Activated naive CD4-positive, alpha-beta T cell (primary cell): ENCODE measurements at places on chromosomes 7 and 10.

- no peak for DNase-seq
Measured at GRCh38 chr7:129851809-129852208, 101.0 kb downstream of the UBE2H start.

- DNase-seq, result no peak
Measured at GRCh38 chr10:24790599-24790998, 66.9 kb upstream of the ARHGAP21 start.

DNA sequence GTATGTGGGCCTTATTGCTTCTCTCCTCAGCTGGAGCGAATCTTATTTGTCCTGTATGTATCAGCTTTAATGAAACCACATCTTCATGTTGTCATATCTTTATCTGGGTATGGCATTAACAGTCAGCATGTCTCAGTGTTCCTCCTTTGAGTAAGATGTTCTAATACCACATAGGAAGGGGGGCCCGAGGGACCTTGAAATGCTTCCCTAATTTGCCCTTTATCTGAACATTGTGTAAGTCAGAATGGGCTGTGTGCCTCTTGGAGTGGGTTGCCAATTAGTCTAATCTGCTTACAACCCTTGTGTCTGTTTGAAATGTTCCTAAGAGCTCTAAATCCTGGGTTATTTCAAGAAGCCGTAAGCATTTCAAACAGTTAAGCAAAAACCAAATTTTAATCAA, 623.8 kb downstream of the SUGCT start:
- DNase-seq, result no peak

- no peak for DNase-seq
Measured at GRCh38 chr10:73997461-73997786, 492 bp upstream of the VCL start.

GRCh38 chr7:22632674-22633073, 94.3 kb upstream of the IL6 start:
- no peak for DNase-seq

GRCh38 chr7:138196971-138197896, 121.0 kb downstream of the AKR1D1 start:
- DNase-seq, result no peak

DNA sequence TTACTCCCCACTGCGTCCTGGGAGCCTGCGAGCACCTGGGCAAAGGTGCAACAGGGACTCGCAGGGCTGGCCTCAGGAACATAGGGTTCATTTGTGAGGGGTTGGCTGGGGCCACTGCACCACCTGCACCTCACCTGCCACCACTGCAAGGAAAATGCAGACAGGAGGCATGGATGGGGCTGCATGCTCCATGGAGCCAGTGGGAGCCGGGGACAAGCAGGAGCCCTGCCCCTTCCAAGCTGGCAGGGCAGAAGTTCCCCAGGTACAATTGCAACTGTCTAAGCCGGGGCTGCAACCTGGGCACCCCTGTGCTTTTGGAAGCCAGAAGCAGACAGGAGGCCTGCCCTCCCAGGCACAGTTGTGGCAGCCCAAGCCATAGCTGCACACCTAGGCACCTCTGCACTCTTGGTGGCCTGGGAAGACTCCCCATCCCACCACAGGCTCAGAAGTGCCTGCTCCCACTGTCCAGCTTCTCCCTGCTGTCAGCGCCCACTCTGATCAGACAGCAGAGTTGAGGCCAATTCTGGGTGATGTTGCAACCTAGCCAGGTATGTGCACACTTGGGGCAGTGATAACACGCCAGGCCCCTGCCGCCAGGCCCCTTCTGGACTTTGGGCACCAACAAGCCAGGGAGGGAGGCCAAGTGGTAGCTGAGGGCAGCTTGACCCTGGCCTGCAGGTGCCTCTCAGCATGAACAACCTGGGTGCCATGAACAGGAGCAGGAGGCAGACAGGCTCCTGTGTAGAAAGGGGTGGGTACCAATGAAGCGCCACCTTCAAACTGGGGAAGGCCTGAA, 58.2 kb downstream of the TMEM106B start:
- DNase-seq, result no peak

GRCh38 chr7:40644454-40645188, 509.8 kb downstream of the SUGCT start:
- DNase-seq, result no peak

DNA sequence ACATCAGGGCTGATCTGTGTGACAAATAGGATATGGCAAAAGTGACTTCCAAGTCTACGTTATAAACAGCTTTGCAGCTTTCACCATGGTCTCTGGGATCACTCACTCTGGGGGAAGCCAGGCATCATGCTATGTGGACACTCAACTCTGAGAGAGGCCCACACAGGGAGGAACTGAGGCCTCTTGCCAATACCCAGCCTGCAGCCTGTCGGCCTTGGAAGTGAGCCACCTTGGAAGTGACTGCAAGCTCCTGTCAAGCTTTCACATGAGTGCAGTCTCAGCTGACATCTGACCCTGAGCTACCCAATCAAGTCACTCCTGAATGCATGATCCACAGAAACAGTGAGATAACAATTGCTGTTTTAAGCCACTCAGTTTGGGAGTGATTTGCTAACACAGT, 56.5 kb downstream of the MMRN2 start:
- DNase-seq, result no peak

- no peak for DNase-seq
Measured at GRCh38 chr7:128847721-128848211, 14.9 kb upstream of the ATP6V1F start.

DNA sequence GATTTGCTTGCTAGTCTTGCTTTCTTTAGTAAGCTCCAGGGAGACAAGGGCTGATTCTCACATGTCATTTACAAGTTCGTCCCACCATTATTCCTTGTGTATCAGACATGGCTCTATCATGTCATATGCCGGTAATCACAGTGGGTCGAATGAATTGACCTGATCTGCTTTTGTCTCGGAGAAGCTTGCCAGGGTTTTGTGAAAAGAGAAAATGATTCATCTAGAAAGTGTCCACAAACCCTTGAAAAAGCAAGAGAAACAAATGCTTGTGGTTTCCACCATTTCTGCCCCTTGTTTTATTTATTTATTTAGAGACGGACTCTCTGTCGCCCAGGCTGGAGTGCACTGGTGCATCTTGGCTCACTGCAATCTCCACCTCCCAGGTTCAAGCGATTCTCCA, 278.5 kb downstream of the TCF7L2 start:
- DNase-seq, result no peak

DNA sequence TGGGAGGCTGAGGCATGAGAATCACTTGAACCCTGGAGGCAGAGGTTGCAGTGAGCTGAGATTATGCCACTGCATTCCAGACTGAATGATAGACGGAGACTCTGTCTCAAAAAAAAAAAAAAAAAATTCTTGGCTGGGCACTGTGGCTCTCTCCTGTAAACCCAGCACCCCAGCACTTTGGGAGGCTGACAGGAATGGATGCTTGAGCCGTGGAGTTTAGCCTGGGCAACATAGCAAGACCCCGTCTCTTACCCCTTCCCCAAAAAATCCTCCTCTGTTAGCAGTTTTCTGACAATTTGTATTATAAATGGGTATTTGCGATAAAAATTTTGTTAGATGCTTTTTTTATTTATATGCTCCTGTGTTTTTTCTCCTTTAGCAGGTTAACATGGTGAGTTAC, 11.0 kb downstream of the SAMD8 start:
- no peak for DNase-seq

DNA sequence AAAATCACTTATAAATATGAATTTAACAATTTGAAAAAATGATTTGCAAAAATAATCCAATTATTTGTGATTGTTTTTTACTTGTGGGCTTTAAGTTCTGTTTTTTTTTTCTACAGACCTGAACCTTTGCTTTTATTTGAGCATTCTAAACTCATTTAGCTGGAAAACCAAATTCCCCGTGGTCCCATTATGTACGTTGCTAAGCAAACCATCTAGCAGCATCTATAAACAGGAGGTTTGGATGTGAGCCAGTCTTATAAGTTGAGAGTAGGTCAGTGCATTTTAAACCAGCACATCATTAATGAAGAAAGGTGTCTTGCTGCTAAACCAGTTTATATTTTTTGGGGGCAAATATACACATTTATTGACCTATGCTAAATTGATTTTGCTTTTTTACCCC, 77.3 kb downstream of the LRRN3 start:
- DNase-seq, result no peak

DNA sequence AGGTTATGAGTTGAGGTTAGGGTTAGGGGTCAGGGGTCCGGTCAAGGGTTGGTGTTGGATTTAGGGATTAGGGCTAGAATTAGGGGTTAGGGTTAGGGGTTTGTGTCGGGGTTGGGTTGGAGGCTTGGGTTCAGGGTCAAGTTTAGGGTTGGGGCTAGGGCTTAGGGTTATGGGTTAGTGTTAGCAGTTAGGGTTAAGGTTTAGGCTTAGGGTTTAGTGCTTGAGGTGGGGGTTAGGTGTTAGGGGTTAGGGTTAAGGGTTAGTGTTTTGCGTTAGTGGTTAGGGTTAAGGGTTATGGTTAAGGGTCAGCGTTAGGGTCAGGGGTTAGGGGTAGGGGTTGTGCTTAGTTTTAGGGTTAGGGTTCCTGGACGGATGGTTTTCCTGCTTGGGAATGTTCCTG, 1.7 kb upstream of the SYCE1 start:
- no peak for DNase-seq

DNA sequence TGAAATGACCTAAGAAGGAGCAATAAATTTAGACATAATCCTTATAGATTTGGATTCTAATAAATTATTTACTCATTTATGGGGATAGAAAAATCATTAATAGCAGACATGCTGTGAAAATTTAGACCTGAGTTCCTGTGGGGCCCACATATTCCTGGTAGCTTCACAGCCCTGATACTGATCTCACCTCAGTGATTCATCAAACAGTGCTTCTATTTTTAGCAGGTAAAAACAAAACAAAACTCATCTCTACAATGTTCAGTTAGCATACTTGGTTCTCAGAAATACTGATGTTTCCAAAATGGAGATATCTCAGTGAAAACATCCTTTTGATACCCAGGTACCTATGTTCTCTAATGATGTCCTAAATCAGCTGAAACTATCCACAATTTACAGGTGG, 841.1 kb upstream of the SORCS1 start:
- no peak for DNase-seq

GRCh38 chr10:7471720-7472367, 61.0 kb upstream of the SFMBT2 start:
- DNase-seq, result no peak

GRCh38 chr10:104648421-104648820, 7.3 kb downstream of the SORCS3 start:
- no peak for DNase-seq

DNA sequence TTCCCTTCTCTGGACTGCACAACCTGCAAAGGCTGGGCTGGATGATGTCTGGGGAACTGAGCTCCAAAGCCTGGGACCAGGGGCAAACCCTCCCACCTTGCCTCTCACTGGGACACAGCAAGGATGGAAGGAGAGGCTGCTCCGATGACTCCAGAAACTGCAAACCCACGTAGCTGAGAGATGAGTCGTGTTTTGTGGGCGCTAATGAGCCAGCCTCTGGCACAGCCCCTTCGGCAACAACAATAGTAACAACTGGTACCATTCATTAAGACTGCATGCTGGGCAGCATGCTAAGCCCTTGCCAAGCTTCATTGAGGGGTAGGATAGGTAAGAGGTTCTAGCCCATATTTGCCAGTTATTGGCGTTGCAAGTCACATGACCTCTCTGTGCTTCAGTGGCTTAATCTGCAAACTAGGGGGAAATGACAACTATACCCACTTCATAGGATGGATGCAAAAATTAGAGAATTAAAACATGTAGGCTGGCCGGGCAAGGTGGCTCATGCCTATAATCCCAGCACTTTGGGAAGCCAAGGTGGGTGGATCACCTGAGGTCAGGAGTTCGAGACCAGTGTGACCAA, 145.9 kb downstream of the SH3PXD2A start:
- no peak for DNase-seq

DNA sequence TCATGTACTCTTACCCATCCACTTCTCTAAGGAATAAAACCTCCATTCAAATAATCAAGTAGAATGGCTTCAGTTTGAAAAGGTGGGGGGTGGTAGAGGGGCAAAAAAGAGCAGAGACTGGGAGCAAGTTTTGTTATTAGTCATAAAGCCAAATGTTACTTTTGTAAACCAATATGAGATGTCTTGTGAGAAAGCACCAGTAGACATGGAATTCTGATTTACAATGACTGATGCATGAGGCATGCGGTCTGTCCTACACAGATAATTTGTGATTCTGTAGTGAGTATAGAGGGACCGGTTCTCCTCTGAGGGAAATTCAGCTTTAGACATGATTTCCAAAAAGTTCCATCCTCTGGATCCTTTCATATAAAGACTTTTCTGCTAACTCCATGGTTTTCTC, 12.9 kb upstream of the ABCA13 start:
- DNase-seq, result no peak

DNA sequence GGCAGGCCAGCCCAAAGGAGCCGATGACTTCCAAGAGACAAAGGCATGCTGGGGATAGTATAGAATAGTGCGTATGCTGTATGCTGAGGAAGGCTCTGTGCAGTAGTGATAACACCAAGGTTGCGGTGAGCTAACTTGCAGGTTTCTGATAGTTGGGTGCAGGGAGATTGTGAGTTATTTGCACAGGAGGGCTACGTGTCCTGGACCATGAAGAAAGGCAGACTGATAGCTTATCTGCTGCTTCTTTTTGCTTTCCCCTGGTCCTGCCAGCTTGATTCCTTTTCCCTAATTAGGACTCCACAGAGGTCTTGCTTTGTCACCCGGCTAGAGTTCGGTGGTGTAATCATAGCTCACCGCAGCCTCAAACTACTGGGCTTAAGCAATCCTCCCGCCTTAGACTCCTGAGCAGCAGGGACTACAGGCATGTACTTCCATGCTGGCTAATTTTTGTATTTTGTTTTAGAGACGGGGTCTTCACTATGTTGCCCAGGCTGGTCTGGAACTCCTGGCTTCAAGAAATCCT, 43.9 kb upstream of the ARHGAP12 start:
- no peak for DNase-seq

DNA sequence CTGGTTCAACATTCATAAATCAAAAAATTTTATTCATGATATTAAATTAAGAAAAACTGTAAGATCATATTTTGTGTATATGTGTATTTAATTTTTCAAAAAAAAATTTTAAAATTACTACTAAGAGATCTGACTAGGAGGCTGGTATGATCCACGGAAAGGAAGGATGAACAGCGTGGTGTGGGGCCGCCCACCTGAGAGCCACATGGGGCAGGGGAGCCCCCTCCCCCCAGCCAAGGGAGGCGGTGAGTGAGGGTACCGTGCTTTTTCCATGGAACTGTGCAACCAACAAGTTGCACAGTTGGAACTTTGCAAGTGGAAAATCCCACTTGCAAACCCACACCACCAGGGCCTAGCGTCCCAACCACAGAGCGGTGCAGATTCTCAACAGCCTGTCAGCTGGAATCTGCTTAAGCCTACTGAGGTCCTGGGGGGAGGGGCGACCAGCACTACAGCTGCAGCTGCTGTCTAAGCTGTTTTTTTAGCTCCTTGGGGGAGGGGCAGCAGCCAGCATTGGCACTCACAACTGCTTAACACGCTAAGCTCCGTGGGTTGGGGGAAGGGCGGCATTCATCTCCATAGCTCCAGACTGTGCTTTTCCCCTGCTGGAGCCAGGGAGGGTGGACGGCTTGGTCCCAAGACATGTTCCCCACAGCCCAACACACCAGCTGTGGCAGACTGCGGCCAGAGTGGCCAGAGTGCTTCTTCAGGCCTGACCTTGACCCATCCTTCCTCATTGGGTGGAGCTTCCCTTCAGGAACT, 94.2 kb upstream of the IGFBP3 start:
- no peak for DNase-seq
